HFFc6 (cell line): ENCODE measurements at places on chromosomes 5 and 9. TPM values are rescaled to one million over a fixed set of nuclear protein-coding genes. Genes with fewer than 3 reads are reported as not detected.
A peak's percentile ranks its signal among the peaks of the same experiment; 100 is the strongest.

LCN6 gene
- not detected in 3 replicates for total RNA-seq

ZNF658 gene
- total RNA-seq = 1.5 to 2.3 TPM (median 2.0 TPM) in 3 replicates

DNA sequence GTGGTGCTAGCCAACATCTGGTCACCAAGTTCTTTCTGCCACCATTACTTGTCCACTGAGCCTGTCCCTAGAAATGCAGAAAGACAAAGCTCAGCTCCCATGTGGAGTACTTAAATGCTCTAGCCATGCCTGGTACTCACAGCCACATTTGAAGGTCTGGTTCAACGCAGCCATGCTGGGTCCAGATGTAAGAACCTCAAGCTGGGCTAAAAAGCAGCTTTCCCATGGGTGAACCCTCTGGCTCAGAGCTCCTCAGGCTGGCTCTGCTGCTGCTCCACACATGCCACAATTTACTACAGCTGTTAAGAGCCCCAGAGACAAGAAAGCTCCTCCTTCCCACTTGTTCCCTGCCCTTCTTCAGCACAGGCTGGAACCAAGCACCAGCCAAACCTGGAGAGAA, 97.1 kb upstream of the LRRTM2 start:
- DNase-seq = no peak

CDC20B gene
- 0.07 to 0.22 TPM in 2 of 3 replicates, not detected in the other for total RNA-seq

GRCh38 chr5:22372826-22373660, 480.1 kb downstream of the CDH12 start:
- no peak for DNase-seq

DNA sequence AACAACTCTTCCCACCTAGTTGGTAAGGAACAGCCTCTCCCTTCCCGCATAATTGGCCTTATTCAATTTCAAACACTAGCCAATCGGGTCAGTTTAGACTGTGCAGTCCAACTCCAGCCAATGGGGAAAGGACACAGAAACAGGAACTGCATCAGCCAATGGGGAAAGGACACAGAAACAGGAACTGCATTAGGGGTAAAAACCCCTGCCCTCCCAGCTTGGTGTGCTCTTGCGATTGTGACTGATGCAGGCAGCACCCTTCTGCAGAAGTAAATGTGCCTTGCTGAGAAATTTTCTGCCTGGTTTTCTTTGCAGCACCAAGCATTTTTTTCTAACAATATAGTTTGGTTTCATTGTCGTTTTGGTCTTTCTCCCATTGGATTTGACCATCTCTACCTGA, 8.5 kb upstream of the GLT6D1 start:
- no peak for DNase-seq

NOXA1 gene
- 0.21 to 0.37 TPM (median 0.36 TPM) in 3 replicates for total RNA-seq

DOCK8 gene
- 0.05 to 0.34 TPM (median 0.13 TPM) in 3 replicates for total RNA-seq

DNA sequence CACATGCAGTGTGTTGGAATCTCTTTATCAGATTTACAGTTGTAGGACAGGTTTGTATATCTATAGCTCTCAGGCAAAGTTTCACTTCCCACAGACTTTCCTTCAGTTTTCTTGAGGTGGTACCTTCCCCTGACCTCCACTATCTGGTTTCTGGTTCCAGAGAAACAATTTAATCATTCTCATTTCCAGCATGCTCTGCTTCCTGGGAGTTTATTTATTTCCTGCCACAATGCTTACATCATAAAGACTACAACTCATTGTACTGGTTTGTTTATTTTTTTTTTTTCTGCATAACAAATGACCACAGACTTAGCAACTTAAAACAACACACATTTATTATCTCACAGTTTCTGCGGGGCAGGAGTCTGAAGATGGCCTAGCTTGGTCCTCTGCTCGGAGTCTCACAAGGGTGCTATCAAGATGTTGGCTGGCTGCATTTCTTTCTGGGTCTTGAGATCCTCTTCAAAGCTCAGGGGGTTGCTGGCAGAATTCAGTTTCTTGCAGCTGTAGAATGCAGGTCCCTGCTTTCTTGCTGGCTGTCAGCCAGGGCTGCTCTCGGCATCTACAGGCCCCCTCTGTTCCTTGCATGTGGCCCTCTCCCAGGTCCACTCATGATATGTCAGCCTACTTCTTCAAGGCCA, 247.7 kb downstream of the ENC1 start:
- DNase-seq = peak; percentile 8

PTGS1 gene
- total RNA-seq = 33.0 to 109 TPM (median 38.5 TPM) in 3 replicates

GRCh38 chr5:141094481-141095262, at the start of gene PCDHB2:
Gene PCDHB2 (plus strand): TSS chr5:141094615. CDS start chr5:141094791, 176 bp downstream.
- peak; percentile 69 for DNase-seq

VPS13A gene
- 11.5 to 13.9 TPM (median 12.3 TPM) in 3 replicates for total RNA-seq

DNA sequence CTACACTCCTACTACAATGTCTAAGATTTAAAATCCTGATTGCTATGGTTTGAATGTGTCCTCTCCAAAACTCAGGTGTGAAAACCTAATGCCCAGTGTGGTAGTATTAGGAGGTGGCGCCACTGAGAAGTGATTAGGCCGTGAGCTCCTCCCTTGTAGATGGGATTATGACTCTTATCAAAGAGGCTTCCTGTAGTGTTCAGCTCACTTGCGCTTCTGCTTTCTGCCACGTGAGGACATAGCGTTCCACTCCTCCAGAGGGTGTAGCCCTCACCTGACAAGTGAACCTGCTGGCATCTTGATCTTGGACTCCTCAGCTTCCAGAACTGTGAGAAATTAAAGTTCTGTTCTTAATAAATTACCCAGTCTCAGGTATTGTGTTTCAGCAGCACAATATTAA, 33.0 kb upstream of the WHRN start:
- no peak for DNase-seq

GRCh38 chr9:84374516-84374915, 34.0 kb upstream of the SLC28A3 start:
- DNase-seq = no peak

GRCh38 chr5:137754961-137755762, 999 bp upstream of the HNRNPA0 start:
- no peak for DNase-seq

C5orf46 gene
- not detected in 3 replicates for total RNA-seq

DNA sequence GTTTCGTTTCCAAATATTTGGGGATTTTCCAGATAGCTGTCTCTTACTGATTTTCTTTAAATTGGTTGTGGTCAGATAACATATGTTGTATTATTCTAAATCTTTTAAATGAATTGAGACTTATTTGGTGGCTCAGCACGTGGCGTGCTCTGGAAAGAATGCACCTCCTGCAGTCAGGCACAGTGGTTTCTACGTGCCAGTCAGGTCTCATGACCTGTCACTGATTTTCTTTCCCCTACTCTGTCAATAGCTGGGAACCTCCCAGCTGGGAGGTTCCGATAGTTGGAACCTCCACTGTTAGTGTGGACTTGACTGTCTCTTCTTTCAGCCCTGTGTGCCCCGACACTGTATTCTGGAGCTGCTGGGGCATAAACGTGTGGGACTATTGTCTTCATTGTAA, 27.6 kb downstream of the TRIP13 start:
- DNase-seq = no peak

CYLC2 gene
- not detected in 3 replicates for total RNA-seq

DNA sequence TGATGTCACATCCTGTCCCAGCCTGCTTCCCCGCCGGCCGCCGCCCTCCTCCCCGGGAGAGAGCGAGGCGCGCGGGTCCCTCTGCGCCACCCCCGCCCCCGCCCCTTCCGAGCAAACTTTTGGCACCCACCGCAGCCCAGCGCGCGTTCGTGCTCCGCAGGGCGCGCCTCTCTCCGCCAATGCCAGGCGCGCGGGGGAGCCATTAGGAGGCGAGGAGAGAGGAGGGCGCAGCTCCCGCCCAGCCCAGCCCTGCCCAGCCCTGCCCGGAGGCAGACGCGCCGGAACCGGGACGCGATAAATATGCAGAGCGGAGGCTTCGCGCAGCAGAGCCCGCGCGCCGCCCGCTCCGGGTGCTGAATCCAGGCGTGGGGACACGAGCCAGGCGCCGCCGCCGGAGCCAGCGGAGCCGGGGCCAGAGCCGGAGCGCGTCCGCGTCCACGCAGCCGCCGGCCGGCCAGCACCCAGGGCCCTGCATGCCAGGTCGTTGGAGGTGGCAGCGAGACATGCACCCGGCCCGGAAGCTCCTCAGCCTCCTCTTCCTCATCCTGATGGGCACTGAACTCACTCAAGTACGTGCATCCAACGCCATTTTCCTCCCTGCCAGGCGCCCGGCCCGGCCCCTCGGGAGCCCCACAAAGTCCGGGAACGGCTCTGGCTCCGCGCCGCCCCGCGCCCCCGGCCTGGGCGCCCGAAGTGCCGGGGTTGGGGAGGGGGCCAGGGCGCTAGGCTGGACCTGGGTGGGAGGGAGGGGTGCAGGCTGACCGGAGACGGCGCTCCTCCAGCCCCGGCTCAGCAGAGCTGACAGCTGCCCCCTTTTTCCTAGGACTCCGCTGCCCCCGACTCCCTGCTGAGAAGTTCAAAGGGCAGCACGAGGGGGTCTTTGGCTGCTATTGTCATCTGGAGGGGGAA, 12.0 kb upstream of the OLFM1 start:
- DNase-seq = no peak

DNA sequence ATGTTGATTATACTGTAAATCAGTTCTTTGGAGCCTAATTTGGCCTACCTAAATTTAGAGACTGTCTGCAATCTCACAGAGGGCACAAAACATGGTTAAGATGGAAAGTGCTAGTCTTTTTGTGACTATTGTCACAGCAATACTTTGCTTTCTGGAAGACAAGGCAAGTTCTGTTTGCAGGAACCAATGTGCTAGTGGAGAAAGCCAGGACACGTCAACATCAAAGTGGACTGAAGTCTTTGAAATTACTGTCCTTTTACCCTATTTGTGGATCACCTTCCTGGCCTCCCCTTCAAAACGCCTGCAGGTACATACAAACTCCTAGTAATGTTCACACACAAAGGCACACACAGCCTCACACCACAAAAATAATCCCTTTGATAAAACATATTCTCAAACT, 248.7 kb downstream of the MAN2A1 start:
- DNase-seq = no peak

SLC36A3 gene
- not detected in 3 replicates for total RNA-seq

- DNase-seq = no peak
Measured at GRCh38 chr5:22541037-22541436, 312.1 kb downstream of the CDH12 start.

GRCh38 chr5:67033880-67034651, 162.5 kb downstream of the CD180 start:
- no peak for DNase-seq

DNA sequence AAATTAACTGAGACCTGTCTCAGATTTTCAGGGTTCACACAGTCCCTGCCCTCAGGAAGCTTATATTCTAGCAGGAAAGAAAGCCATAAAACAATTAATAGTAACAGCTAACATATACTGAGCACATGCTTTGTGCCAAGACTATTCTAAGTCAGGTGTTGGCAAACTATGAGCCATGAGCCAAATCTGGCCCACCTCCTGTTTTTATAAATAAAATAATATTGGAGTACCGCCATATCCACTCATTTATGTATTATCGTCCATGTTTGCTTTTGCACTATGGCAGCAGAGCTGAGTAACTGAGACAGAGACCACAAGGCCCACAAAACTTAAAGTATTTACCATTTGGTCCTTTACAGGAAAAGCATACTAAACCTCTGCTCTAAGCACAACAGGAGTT, 83.3 kb upstream of the TRIO start:
- DNase-seq = no peak

- DNase-seq = no peak
Measured at GRCh38 chr9:33256236-33256635, 8.3 kb downstream of the BAG1 start.

DNA sequence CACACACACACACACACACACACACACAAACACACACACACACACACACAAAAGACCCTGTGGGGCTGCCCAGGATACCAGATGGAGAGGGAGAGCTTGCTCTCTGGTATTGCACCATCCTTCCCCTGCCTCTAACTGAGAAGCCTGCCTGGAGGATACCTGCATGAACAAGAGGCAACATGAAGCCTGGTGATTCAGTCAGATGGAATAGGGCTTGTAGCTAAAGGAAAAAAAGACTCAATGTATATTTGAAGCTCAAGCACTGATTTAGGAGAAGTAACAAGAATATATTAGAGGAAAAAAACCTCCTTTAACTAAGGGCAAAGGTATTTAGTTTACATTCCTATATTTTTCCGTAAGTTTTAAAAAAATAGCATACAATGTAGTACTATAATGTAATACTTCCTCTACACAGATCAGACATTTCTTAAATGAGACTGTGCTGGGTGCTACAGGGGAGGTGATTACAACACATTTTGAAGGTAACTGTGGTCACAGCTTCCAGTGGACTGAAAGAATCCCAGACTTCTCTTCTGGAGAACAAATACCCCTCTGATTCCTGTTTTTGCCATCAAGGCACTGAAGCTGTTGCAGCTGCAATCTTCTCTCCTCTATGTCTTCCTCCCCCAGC, 169.3 kb downstream of the DCP2 start:
- peak; percentile 28 for DNase-seq

ADAMTS13 gene
- total RNA-seq = 0.53 to 1.1 TPM (median 0.87 TPM) in 3 replicates

IFNA21 gene
- total RNA-seq = not detected in 3 replicates

DNA sequence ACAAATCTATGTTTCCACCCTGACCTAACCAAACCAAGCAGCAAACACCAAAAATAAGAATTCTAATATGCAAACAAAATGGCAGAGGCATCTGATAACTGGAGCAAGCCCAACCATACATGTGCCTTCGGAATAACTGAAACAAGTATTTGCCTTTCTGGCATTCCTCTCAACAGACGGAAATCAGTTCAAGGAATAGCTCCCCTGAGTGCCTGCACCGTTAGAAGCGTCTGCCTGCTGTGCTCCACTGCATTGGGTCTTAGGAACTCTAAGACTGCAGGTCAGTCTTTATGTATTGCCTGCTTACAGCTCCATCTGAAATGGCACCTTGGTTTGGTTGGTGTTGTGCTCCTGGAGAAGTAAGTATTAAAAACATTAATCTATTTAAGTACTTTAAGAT, 98.5 kb downstream of the MRPS27 start:
- DNase-seq = no peak

SLC46A2 gene
- total RNA-seq = not detected in 3 replicates

TXNDC8 gene
- not detected in 3 replicates for total RNA-seq

DNA sequence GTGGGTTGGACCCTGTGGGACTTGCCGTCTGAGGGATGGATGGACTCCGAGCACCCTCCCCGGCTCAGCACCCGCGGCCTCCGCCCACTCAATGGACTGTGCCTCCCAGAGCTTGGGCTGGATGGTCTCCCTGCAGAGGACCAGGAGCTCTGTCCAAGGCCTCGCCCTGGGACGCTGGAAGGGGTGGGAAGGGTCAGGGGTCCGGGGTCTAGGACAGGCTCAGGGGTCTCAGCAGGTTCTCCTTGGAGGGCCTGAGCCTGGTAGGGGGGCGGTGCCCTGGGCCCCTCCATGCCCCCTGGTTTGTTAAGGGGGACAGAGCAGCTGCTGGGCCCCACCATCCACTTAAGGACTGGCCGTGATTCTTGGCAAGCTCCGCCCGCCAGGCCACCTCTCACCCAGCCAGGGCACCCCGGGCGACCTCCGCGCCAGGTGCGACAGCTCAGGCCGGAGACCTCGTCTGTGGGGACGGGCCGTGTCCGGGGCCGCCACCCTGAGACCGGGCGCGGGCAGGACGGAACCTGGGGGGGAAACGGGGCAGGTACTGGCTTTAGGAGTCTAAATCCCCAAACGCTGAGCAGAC, 29.2 kb downstream of the EXOC3 start:
- DNase-seq = no peak

DNA sequence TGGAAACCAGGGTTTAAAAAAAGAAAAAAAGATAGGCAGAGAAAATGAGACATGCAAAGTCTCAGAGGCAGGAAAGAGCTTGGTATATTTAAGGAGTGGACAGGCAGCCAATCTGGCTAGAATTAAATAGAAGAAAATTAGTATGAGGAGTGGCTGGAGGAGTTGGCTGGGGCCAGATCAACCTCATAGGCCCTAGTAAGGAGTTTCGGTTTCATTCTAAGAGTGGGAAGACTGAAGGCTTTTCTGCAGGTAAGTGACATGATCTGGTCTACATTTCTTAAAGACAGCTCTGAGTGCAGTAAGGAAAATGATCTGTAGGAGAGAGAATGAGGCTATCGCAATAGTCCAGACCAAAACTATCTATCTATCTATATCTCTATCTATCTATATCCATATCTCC, 27.5 kb downstream of the ADRB2 start:
- DNase-seq = no peak

TEK gene
- 1.9 to 10.0 TPM (median 3.9 TPM) in 3 replicates for total RNA-seq
